ENCODE measurements at places on chromosomes 4 and X. TPM values are rescaled to one million over a fixed set of nuclear protein-coding genes. Genes with fewer than 3 reads are reported as not detected.

- DNase-seq, result no peak
Measured at GRCh38 chr4:119725011-119725410, 96.4 kb upstream of the PDE5A start.

The GLRA2 gene
- not detected for total RNA-seq

- no peak for DNase-seq
Measured at GRCh38 chr4:41749631-41750039, 1.1 kb upstream of the PHOX2B start.

The SRPX gene
- total RNA-seq, result 108 TPM

- no peak for DNase-seq
Measured at GRCh38 chr4:80045786-80046185, 27.2 kb downstream of the ANTXR2 start.

- DNase-seq, result no peak
Measured at GRCh38 chrX:65903750-65904149, 136.1 kb downstream of the VSIG4 start.

The UGT2B17 gene
- total RNA-seq, result not detected

The CD38 gene
- 0.29 TPM for total RNA-seq

- no peak for DNase-seq
Measured at GRCh38 chrX:150648296-150648940, 44.8 kb upstream of the MTMR1 start.

The TMEM31 gene
- total RNA-seq, result 0.85 TPM

The PABPC4L gene
- 54.0 TPM for total RNA-seq

DNA sequence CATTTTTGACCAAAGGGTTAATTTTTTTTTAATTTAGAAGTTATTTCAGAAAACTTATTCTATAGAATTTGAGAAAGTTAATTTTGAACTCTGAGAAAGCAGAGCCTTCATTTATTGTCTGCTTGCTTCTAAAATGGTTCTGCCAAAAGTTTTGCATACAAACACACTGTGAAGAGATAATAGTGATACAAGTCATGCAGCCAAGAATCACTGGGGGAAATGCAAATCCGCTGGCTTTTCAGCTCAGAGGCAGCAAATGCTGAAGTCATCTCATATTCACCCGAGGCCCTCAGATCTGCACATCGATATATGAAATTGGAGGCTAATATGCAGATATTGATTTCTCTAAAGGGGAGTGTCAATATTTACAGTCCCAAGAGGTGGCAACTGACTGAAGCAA is 186.2 kb downstream of the KIT start:
- DNase-seq, result no peak

DNA sequence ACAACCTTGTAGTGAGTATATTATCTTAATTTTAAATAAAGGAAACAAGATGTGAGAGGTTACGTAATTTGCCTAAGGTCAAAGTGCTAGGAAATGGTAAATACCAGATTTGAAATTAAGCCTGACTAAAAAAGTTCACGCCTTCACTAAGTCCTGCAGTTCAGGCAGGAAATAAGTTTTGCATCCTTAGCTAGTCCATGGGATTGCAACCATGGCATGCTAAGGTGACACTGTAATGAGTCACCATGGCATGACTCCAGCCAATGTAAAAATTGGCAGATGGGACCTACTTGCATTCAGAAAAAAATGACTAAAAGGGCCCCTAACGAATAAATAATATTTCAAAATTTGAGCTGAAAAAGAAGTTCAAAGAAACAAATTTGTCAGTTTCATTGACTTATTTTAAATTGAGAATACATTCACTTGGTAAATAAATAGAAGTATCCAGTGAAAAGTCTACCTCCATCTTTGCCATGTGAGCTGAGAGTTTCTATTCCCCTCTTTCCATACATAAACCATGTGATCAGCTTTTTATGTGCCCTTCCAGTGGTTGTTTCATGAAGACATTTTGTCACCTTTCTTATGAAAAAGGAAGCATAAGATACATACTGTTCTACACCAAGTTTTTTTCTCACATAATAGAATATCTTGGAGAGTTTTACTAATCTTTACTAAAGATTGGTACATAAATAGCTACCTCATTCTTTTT is 72.4 kb downstream of the ANKRD50 start:
- DNase-seq, result no peak

- no peak for DNase-seq
Measured at GRCh38 chr4:121228848-121229247, 64.7 kb upstream of the TNIP3 start.

The MAD2L1 gene
- 12.2 TPM for total RNA-seq

GRCh38 chr4:182578402-182578801 is 335.2 kb downstream of the TENM3 start:
- no peak for DNase-seq

DNA sequence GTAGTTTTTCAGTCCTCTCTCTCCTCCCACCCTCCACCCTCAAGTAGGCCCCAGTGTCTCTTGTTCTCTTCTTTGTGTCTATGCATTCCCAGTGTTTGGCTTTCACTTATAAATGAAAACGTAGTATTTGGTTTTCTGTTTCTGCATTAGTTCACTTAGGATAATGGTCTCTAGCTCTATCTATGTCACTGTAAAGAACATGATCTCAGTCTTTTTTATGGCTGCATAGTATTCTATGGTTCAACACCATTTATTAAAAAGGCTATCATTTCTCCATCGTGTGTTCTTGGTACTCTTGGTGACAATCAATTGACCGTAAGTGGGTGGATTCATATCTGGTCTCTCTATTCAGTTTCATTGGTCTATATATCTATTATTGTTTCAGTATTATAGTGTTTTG is 18.7 kb upstream of the IL2 start:
- no peak for DNase-seq

The FGFBP2 gene
- total RNA-seq, result not detected

DNA sequence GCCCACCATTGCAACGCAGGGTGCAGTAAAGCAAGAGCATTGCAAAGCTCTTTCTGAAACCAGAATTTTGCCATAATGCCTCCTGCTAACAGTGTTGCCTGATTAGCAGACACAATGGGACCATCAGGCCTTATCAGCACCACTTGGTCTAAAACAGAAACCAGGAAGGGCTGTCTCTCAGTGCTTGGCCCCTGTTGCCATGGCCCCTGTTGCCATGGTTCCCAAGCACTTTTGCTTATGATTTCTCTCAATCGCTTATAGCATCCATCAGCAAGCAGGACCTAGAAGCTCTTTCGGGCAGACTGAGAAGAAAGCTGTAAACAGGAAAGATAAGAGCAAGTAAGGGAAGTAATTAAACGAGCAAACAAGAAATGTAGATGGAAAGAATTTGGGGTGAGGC is 36.8 kb downstream of the RTL5 start:
- DNase-seq, result no peak

DNA sequence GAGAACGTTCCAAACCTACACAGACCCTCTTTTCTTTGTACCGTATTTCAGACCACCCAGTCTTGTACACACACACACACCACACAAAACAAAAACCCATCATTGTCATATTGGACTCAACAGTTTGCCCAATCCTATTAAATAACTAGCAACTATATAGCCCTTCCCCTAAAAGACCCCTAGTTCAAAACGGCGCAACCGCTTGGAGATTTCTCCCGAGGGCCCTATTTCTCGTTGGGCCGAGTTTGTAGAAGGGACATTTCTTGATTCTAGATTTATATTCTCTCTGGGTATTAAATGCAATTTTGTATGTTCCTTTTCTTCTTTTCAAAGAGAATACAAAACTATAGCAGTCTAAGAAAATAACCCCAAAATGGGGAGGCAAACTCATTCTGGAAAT is 547 bp upstream of the PDGFRA start:
- DNase-seq, result no peak

DNA sequence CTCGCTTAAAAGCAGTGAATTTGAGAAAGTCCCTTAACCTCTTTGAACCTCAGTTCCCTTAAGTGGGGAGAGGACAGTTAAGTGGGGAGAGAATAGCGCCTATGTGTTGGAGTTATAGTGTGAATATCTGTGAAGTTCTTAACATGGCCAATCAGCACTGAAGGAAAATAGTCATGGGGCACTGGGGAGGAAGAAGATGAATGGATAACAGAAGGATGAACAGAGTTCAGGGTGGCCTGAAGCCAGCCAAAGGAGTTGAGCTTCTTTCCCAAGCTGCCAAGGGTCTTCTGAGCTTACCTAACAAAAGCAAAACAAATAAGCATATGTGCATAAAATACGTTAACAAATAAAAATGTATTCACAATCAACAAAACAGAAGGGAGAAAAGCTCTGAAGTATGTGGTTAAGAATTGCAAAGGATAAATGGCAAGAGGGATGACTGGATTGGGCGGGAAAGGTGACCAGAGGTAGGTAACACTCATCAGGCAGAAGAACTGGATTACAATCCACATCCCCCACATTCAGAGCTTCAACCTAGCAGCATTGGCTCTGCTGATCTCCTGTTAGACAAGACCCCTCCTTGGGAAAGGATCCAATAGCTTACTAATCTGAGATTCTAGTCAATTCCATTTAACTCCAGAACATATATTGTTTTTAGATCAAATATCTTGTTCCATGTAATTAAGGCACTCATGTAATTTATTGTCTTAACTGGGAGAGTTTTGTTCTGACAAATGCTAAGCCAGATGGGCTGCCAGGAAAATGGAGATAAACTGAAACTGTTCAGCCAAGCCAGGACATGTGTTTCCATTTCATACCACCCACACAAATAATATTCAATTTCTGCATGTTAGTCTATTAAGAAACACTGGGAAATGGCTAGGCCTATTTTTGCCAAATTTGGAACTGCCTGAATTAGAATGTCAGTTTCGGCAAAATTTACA is 221.2 kb downstream of the LDB2 start:
- DNase-seq, result no peak

DNA sequence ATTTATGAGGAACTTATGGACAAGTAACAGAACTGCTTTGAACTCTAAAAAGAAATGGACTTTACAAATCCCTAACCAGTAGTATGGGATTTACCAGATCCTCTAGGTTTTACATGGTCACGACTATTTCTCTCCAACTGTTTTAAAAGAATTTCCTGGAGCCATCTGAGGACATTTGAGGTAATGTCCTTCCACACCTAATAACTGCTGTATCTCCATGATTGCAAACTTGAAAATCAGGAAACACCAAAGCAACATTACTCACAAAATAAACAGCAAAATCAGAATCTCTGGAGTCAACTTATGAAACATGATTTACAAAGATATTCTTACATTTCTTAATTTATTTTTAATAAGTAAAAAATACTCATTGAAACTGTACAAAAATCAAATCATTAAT is 58.0 kb downstream of the STAP1 start:
- no peak for DNase-seq

DNA sequence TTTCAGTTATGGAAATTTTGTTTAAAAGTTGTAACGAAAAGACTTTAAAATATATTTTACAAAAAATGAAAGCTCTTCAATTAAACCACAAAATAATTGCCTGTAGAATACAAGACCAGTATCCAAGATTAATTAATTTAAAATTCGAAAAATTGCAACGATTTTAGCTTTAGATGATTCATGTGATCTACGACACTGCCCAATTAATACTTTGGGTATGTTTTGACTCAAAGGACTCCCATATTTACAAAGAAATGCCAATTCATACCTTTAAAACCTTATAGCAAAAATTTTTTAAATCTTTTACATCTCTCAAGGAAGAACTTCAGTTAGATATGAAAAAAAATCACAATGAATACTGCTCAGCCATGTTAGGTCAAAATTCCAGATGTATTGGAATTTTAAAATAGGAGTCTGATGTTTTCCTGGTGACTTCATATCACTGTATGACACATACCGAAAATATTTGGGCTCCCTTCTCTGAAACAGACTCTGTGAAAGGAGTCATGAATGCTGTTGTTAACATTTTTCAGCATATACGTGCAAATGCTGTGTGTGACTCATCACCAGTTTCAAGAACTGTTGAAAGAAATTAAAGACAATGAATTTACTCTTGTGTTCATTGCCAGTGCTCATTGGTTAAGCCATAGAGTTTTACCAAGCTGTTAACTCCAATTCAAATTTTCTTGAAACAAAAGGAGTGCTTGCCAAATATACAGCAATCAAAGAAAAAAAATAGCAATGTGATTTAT is 13.8 kb upstream of the SMS start:
- DNase-seq, result no peak
